ENCODE measurements at places on chromosomes 1 and 21.

- no peak for DNase-seq
Observed at GRCh38 chr1:212852105-212852688, 4.7 kb upstream of the SPATA45 start.

DNA sequence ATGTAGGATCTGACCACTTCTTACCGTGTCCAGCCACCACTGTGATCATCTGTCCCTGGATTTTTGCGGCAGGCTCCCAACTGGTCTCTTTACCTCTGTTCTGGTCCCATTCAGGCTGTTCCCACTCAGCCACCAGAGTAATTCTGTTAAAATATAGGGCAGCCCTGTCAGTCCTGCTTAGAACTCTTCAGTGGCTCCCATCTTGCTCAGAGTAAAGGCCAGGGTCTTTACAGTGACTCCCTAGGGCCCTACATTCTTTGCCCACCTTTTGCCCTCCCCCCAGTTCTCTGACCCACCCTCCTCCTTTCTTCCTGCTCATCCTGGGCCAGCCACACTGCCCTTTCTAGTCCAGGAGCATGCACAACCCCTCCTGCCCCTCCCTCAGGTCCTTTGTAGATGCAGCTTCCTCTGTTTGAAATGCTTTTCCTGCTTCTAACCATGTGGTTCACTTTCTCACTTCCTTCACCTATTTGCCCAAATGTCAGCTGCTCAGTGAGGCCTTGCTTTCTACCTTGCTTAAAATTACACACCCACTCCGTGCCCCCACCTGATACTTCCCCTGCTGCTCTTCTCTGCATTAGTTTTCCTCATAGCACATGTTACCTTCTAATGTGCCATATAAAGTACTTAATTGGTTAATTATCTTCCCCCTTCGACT, 7.8 kb downstream of the UBIAD1 start:
- DNase-seq: no peak

DNA sequence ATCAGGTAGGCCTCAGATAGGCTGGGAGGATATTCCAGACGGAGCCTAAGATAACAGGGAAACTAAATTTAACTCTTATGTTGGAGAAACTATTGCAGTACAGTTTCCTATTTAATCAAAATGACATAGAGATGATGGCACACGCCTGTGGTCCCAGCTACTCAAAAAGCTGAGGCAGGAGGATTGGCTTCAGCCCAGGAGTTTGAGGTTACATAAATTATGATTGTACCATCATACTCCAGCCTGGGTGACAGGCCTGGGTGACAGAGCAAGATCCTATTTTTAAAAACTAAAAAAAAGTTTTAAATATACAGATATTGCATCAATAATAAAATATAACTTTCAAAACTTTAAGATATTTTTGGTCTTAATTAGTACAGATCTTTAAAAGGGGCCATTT, 25.2 kb upstream of the TAL1 start:
- no peak for DNase-seq

GRCh38 chr1:159187033-159187432, 15.6 kb downstream of the CADM3 start:
- DNase-seq: no peak

DNA sequence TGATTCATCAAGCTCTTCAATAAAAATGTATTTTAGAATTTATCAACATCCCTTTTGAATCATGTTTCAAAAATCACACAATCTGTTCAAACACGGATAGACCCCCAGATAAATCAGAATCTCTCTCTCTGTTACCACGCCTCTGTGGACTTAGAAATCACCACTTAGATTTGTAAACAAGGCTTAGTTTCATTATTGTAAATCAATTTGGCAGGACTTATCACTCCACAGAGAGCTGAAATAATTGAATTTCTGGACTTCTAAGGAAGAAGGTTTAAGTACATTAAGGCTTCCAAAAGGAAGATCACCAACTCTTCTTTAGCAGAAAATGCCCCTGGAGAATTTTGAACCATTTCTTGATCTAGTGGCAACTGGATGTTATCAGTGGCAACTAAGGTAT, 100.4 kb downstream of the APP start:
- no peak for DNase-seq

DNA sequence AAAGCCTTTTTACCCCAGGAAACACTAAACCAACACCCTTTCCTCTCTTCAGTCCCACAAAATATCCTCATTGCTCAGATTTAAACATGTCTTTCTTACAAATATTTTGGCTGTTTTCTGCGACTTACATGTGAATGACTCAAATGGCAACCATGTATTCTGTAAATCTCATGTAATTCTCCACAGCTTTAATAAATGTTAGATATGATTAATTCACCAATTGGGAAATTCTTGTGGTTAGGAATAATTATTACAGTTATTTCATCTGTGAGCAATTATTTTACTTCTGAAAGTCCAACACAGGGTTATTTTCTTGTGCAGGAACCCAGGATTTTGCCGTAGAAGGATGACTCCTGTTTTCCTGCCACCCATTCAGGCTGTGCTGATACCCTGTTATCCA, 431.5 kb downstream of the LMO4 start:
- no peak for DNase-seq

DNA sequence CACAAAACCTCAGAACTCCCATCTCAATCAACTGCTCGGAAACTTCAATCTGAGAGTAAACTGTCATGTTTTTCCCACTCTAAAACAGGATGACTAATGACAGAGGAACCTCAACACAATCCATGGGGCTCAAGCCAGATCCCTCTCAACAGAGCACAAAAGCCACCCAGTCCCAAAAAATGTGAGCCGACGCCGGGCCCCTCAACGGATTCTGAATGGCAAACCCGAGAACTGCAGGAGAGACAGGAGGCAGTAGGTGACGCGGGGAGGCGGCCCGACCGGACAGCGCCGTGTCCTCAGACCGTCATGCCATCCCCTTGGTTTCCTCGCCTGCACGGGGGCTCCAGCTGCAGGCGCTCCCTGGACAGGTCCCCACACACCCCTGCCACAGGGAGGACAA, 53.4 kb downstream of the SSBP3 start:
- no peak for DNase-seq

GRCh38 chr1:237772009-237772408, 118.7 kb downstream of the ZP4 start:
- DNase-seq: no peak

DNA sequence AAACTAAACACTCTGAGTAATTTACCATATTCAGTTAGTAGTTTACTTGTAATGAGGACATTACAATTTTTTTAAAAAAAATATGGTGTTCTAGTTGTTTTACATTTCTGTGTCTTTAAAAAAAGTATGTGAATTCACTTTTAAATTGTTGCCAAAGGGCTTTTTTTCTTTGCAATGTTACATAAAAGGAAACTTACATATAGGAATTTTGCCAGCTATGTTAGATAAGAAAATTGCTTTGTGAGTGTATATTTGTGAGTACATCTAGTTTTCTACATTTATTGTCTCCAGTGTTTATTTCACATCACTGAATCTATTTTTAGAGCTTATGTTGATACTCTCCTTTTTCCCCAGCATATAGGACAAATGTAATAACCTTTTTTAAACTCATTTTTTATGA, 206.8 kb downstream of the GPR52 start:
- DNase-seq: no peak

DNA sequence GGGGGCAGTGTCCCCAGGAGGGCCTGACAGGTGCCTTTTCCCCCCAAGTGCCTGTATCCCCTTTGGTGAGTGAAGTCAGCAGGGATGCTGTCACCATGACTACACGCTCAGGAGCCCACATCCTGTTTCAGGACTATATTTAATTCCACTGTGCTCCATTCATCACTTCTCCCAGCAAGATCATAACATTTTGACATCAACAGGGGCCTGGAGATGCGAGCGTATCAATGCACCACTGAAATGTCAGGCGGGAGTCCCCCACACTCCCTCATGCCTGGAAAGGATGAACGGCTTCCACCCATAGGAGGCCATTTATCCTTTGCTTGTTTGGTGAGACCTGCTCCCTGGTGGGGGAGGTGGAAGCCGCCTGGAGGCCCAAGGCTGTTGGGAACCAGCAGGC, 119.1 kb downstream of the PTPRU start:
- no peak for DNase-seq

DNA sequence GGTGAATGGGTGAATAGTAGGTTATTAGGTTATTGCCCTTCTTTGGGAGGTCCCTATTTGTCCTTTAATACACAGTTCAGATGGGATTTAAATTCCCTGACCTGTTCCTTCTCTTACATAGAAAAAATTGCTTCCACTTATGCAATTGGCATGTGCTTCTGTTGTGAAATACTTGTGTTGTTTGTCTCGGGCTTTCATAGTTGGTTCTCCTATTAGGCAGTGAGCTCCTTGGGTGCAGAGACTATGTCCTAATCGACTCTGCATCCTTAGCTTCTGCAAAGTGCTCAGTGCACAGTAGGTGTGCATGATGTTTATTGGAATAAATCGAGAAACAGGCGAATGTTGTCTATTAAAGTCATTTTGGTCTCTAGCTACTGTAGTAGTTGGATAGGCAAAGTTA, 1.3 kb upstream of the PDE4B start:
- no peak for DNase-seq

- DNase-seq: no peak
Observed at GRCh38 chr1:161137881-161138280, 5.4 kb upstream of the DEDD start.

- no peak for DNase-seq
Observed at GRCh38 chr1:100626397-100626796, 88.5 kb downstream of the GPR88 start.

DNA sequence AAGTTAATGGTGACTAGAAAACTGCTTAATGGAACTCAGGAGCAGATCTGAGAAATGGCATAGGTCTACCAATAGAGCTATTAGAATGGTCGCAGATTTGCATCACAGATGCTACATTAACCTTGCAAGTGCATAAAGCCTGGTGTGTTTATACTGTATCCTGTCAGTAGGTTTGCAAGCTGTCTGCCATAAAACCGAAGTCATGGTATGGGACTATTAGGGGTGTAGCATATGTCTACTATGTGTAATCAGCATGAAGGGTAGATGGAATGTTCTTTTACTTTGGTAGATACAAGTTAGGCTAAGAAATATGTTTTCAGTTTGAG, 574.2 kb upstream of the ADGRL2 start:
- DNase-seq: peak; percentile 6

GRCh38 chr1:86774305-86775295, 70.2 kb downstream of the SH3GLB1 start:
- DNase-seq: peak; percentile 90

- DNase-seq: no peak
Observed at GRCh38 chr1:223035724-223036478, 107.1 kb downstream of the TLR5 start.

- DNase-seq: no peak
Observed at GRCh38 chr1:63935143-63935542, 161.3 kb downstream of the ROR1 start.

DNA sequence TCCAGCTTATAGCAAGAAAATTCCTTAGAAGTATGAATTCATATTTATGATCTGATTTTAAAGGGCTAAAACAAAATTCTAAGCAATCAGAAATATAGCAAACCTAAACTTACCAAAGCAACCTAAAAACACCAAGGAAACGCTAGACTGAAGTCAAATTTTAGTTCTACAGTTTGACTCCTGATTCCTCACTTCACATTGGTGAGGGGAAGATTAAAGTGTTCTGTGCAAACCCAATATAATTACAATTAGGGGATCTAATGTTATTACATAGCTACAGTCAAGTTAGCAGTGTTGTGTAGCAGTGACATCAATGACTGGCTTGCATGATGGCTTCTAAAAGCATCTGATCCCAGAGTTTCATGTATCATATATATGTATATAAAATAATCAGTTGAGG, 11.6 kb downstream of the HNRNPU start:
- no peak for DNase-seq

- no peak for DNase-seq
Observed at GRCh38 chr1:148347781-148348180, 135.3 kb downstream of the PPIAL4G start.

GRCh38 chr1:214014730-214015129, 27.0 kb downstream of the PROX1 start:
- no peak for DNase-seq

GRCh38 chr1:170691258-170691657, 27.3 kb downstream of the PRRX1 start:
- DNase-seq: no peak

DNA sequence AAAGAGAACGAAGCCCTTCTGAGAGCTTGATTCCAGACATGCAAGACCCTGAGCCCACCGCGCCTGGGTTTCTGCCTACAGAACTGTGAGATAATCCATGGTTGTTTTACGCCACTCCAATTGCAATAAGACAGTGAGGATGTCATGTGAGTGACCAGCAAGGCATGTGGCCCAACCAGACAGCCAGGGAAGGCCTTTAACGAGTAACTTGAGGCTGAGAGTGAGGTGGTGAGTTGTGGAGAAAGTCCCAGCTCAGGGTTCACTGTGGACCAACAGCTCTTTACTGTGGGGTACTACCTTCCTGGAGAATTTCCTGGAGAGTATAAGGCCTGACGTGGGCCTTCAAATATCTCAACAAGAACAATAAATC, 153.9 kb downstream of the ETS2 start:
- no peak for DNase-seq

GRCh38 chr21:35885942-35886541, 174.3 kb downstream of the SETD4 start:
- no peak for DNase-seq

- DNase-seq: no peak
Observed at GRCh38 chr1:2967881-2968280, 53.4 kb upstream of the ACTRT2 start.

DNA sequence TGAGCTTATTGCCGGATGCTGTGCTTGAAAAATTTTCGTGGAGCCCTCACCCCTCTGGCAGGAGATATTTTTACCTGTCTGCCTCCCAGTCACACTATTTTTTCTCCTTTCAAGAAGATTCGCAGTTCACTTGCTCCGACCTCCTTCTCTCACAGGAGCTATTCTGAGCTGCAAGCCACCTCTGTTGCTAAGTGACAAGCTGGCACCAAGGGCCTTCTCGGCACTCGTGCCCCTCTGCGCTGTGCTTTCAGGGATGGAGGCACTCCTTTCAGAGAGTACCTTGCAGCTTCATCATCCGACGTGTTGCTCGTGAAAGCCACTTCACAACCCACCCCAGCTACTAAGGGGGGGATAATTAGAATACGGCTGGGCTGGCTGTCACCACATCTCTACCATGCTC, 11.6 kb downstream of the SLC6A17 start:
- no peak for DNase-seq

- DNase-seq: no peak
Observed at GRCh38 chr1:185636848-185637247, 97.3 kb upstream of the HMCN1 start.

- DNase-seq: no peak
Observed at GRCh38 chr1:72105201-72105600, 177.1 kb downstream of the NEGR1 start.

DNA sequence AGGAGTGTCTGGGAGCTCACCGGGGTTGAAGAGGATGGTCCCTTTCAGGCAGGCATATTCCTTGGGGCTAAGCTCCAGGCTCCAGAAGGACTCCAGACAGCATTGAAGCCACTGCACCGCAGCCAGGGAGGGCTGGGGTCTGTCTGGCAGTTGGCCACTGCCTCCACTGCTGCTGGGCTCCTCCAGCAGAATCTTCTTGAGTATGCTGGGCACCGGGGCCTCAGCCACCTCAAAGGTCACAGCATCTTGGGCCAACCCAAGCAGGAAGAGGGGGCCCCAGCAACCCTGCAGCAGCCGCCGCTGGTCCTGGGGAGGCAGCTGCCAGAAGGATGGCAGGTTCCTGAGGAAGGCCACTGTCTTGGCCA, 404 bp downstream of the NR0B2 start:
- no peak for DNase-seq

Measured in NCI-H524 (cell line).